ENCODE measurements at places on chromosomes 1 and 21.

- DNase-seq = no peak
These were observed 172.6 kb downstream of the PLA2G4A start for GRCh38 chr1:187001198-187001889.

GRCh38 chr1:34019741-34020552, 145.1 kb downstream of the CSMD2 start:
- no peak for DNase-seq

DNA sequence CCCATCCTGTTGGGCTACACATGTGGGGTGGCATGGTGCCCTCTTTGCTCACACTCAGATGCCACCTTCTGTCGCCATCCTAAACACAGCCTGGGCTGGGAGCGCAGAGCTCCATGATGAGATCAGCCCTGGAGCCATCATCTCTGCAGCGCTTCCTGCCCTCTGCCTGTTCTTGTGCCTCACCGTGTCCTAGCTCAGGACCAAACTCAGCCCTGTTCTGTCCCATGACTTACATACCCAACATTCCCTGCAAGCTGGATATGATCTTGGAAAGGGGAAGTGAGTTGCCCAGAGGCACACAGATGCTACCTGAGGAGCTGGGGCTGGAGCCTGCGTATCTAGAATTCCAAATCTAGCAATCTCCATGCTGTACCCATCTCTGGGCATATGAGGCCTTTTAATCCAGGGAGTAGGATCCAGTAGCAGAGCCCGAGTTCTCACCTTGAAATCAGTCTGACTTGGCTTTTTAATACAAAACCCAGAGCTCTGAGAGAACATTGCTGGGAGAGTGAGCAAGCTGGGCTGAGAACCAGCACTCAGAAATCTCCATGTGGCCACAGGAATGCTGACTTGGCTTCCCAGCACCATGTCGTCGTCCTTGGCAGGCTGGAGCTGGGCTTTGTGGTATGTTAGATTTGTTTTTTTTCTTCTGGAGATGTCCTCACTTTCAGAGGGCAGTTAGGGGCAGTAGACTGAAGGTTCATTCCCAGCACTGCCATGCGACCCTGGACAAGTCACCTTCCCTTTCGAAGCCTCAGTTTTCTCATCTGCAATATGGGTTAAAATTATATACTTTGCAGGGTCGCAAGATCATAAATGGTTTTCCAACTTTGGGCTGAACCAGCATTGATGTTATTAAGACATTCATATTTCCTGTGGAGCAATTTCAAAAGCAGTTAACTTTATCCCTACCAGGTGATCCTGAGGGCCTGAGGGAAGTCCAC, 2.6 kb downstream of the ALPL start:
- no peak for DNase-seq

GRCh38 chr1:198534548-198535418, 5.7 kb downstream of the ATP6V1G3 start:
- no peak for DNase-seq

GRCh38 chr1:163730411-163730821, 408.7 kb downstream of the NUF2 start:
- no peak for DNase-seq

DNA sequence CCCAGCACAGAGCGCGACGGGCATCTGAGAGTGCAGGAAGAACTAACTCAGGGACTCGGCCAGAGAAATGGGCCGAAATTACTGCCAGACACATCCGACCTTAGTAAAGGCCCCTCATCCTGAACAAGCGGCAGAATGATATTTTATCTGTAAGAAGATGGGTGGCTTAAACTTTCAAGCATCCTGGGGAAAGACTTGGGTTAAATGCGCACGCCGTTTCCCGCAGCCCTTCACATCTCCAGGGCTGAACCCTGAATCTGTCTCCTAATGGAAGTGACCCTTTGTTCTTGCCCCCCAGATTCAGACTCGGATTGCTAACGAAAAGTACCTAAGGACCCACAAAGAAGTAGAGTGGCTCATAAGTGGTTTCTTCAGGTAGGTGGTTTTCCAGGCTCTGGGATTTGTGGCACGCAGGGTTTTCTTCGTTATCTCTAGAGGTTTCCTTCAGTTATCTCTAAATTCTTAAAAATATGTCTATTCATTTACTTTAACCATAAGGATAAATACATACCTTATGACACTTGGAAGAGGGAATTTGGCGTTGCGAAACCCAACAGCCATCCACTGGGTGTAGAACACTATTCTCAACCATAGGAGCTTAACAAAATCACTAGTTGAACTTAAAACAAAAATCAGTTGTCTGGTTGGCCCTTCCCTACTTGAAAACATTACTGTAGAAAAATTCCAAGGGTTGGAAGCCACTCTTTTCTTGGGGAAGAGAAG, 627 bp downstream of the RIIAD1 start:
- no peak for DNase-seq

DNA sequence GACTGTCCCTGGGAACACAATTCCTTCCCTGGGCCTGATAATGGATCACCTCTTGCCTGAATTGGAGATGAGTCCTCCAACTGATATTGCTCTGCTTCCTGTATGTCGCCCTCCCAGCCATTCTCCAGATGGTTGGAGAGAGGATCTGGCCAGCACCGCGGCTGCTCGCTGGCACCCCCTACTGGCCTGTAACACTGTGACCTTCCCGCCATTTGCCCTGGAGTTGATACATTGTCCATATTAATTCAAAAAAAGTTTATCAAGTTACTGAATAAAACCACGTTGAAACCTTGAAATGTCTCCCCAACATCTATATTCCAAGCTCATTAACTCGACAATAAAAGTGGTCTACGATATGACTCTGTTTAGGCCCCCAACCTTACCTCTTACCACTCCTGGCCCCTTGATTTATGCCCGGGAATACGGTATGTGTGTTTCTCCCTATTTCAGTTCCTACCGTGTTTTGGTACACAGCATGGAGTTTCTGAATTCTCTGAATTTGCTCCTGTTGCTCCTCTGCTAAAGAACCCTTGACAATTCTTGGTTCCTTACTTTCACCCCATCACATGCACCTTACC, 241.8 kb upstream of the KIAA0040 start:
- no peak for DNase-seq

- DNase-seq = no peak
These were observed 11.3 kb downstream of the LDLRAD2 start for GRCh38 chr1:21823206-21823979.

DNA sequence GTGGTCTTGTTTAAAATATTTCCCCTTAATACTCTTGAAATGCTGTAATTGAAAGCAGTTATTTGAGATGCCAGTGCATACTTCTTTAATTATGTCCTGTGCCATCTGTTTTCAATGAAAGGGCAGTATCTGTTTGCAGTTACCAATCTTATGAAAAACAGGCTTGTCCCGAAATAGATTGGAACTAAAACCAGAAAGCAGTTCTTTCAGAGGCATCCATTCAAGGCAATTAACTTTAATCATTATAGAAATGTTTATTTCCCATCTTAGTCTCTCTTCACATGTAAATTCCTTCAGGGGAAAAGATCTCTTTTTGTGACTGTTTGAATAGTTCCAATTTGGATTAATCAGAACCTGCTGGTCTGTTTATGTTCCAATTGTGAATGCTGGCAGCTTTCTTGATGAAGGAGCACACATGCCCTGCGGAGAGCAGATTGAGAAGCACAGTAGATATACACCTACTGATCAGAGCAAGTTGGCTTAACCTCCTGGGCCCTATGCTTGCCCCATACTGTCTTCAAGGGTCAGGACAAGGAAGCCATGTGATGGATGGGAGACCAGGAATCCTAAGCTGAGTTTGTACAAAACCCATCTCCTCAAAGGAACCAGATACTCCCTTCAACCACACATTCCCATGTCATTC, 41.6 kb upstream of the MROH9 start:
- DNase-seq = no peak

- no peak for DNase-seq
These were observed 25.1 kb downstream of the C1orf116 start for GRCh38 chr1:207007352-207008033.

DNA sequence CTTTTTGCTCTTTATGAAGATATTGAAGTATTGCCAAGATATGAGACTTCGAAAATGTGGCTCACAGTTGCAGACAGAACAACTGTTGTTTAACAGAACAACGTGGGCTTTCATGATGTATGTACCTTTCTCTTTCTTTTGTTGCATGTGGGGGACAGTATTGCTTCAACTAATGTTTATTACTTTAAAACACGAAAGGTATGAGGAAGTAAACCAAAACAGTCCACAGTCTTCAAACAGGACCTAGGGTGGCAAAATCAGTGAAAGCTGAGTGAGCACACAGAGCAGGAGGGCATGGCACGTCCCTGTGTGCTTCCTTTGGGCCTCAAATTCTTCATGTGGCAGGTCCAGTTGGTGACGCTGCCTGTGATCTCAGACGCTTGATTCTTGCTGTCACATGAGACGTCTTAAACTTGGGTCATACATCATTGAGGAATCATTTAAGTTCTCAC, 7.8 kb upstream of the CHAF1B start:
- DNase-seq = no peak

DNA sequence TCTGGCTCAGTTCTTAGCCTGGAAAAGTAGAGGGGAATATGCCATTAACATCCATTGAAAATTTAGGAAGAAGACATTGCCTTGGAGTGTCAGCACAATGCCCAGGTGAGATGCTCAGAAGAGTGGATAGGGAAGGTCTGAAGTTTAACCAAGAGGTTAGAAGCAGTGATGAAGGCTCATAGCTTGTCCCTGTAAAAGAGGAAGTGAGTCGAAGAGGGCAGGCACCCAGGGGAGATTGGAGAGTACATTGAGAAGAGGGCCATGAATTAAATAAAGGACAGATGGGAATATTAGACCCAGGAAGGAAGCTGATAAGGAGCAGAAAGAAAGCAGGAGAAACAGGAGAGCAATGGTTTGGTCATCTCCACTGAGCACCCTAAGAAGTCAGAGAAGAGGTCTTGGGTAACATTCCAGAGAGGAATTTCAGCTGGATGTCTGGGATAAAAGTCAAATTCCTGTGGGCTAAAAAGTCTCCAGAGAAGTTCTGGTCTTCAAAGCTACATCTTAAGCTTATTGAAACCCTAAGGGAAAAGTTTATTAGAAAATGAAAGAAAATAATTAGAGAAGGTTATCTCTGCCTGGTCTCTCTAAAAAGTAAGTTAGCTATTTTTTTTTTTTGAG, 17.3 kb downstream of the C8B start:
- DNase-seq = no peak

- no peak for DNase-seq
These were observed 14.1 kb upstream of the MYOG start for GRCh38 chr1:203099805-203100515.

DNA sequence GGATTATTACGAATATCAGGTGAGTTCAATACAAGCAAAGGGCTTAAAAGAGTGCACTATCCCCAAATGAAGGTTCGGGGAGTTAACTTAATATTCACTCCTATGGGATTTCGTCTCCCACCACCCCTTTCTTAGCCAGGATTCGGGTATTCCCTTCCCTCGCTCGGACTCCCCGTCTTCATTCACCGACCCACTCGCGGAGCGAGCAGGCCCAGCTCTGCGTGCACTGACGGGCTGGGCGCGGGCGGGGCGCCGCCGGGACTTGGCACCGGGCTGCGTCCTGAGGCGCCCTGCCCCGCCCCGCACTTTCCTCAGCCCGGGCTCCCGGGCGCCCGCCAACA, 7.7 kb upstream of the MPZL1 start:
- no peak for DNase-seq

GRCh38 chr1:43363283-43363934, 4.4 kb downstream of the ELOVL1 start:
- no peak for DNase-seq

- no peak for DNase-seq
These were observed 222.6 kb downstream of the COL24A1 start for GRCh38 chr1:85933961-85934360.

DNA sequence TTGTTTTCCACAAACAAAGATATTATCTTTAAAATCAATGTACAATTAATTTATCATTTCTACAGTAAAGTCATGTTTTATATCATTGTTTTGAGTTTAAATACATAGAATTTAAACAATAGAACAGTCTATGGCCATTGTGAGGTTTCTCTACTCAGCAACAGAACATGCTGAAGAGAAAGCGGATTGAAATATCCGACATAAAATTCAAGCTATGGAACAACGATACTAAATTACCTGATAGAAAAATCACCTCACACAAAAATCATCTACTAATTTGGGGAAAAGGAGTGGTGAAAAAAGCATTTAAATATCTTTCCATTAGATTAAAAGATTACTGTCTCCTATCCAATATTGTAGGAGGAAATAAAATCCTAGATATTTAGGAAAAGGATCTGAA, 12.6 kb downstream of the CDKN2C start:
- DNase-seq = peak; percentile 80

DNA sequence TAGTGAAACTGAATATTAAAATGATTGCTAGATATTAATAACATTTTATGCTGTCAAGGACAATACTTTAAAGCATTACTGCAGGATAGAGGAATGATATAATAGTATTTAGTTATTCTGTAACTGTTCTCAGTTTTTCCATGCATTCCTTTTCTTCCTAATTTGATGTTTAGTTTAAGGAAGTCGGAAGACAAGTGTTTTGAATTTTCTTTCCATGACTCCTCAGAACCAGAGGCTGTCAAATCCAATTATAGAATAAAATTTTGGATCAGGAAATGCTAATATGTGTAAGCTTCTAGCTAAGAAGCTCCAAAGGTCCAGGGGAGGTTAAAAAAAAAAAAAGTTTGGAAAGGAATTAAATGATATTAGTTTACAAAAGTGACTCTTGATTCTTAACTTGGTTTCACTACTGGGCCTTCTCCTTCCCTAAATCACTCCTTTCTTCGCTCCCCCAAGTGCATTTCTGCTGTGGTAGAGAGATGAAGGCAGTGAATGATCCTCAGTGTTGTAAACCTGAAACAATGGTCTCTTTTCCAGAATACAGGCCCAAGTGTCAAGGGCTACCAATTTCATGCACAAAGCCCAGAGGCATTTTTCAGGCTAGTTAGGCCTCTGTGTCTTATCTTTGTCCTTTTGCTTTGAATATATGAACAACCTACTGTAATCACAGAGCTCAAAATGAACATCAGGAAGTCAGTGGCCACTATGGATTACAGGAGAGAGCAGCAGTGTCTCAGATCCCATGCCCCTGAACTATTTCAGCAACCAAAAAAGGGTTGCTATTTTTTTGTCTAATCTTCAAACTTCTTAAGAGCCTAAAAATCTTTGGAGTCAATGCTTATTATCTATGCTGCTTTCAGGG, 6.2 kb downstream of the ADSS2 start:
- DNase-seq = no peak

GRCh38 chr1:183159960-183160359, 26.1 kb upstream of the LAMC2 start:
- DNase-seq = peak; percentile 58

DNA sequence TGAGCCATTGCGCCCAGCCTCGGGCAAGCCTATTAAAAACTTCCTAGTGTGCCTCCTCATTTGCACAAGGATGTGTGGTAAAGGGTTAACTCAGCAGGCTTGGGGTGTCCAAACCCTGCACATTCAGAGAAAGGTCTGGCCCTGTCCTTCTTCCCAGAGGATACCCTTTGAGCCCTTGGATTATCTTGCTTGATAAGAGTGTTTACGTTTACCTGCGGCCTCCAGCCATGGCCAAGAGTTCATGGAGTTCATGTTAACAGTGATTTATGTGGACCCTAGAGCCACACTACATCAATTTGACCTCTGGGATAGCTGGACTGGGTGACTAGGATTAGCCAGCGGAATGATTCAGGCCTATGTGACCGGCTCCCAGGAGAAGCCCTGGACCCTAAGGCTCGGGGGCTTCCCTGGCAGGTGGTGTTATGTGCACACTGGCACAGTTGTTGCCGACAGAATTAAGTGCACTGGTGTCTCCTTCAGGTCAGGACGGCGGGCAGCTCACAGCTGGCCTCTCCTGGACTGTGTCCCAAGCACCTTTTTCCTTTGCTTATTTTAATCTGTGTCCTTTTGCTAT, 7.7 kb upstream of the TCP10L start:
- no peak for DNase-seq

Measured in NCI-H748 treated with DMSO at 0.1 percent for 48 hours (cell line).